ENCODE measurements at places on chromosomes 2 and 18.

GRCh38 chr2:60313470-60314172, 239.8 kb downstream of the BCL11A start:
- no peak for DNase-seq

DNA sequence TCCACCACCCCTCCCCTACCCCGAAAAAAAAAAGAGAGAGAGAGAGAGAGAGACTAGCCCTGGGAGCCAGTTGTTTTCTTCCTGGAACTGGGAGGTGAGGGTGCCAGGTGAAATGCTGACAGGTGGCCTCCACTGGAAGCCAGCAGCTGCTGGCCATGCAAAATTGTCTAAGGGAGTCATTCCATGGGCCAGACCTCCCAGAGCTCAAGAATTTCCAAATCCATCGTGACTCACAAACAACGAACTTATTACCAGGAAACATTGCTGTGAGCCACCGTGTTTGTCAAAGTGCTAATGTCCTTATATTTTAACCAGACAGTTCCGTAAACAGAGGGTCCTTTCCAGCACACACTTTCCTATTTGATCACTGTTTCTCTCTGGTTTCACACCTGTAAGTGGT, 68.5 kb upstream of the PID1 start:
- DNase-seq, result no peak

DNA sequence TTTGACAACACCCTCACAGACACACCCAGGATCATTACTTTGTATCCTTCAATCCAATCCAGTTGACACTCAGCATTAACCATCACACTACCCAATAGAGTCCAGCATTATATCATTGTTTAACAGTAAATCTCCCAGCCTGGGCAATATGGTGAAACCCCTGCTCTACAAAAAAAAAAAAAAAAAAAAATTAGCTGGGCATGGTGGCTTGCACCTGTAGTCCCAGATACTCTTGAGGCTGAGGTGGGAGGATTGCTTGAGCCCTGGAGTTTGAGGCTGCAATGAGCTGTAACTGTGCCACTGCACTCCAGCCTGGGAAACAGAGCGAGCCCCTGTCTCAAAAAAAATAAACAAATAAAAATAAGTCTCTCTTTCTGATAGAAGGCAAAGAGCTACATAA, 304.0 kb downstream of the STK39 start:
- no peak for DNase-seq

DNA sequence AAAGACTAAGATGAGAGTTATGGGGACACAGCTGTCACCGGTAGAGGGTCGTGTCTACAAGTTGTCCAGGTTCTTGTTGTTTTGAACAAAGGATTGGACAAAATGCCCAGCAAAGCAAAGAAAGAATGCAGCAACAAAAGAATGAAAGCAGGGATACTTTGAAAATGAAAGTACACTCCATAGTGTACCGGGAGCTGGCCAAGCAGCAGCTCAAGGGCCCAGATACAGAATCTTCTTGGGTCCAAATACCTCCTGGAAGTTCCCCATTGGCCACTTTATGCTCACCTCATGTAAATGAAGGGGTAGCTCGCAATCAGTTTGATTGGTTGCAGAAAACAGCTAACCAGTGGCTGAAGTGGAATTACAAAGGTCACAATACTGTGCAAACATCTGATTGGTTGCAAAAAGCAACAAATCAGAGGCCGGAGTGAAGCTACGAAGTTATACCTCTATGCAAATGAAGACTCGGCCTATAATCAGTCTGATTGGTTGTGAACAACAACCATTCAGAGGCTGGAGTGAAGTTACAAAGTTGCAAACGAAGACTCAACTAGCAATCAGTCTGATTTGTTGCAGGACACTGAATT, 474.9 kb upstream of the TMEFF2 start:
- DNase-seq, result no peak

DNA sequence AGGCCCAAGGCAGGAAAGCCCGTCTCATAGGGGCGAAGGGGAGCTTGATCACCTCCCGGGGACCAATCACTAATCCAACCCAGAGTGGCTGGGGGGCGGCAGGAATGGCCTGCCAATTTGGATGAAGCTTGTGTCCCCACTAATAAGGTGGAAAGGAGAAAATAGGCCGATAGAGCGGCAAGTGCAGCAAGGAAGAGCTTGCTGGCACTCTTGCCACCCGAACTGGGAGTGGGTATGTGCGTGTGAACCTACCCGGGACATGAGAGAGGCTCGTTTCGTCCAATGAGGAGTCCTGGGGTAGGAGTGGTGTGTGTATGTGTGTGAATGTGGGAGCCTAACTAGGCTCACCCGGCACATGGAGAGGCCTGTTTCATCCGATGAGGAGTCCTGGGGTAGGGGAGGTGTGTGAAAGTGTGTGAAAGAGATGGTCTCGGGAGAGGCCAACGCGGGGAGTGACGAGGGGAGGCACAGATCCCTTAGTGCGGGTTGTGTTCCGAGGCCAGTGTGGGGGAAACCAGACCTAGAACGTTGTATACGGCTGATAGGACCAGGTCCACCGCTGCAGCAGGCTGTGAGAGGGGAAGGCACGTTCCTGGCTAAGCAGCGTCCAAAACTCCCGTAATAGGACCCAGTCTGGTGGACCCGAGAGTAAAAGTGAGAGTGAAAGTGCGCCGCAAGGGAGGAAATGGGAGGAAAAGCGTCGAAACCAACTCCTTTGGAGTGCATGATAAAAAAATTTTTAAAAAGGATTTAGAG, 47.1 kb upstream of the SELENOI start:
- DNase-seq, result no peak

DNA sequence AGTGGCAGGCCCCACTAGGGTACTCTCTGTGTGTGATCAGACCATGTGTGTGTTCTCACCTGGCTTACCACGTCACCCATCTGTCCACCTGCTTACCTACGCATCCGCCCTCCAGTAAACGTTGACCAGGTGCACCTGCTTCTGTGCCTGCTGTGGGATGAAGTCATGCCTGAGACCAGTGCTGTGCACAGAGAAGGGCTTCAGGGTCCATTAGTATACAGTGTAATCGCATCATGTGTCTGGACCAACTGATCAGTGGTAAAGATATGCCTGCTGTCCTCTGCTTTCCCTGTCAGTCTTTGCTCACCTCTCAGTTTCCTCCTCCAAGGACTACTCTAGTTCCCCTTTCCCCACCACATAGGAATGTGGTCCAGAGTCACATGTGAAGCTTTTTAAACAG, 109.3 kb downstream of the FHOD3 start:
- no peak for DNase-seq

GRCh38 chr18:50911006-50911405, 32.1 kb downstream of the ME2 start:
- DNase-seq, result no peak

DNA sequence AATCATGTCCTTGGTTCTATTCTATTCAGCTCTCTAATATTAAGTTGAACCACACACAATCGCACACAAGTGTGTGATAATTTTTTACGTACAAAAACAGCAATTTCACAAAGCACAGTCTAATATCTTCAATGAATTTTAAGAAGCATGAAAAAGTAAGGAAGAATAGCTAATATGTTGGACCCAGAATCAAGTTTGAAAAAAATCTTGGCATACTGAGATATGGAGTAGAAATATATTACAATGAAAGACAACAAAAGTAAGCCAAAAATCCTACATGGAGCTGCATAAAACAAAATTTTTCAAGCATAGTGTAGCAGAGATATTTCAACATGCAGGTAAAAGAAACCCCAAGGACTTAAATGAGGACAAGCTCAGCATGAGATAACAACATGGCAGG, 219.1 kb upstream of the RND3 start:
- DNase-seq, result no peak

- DNase-seq, result peak; percentile 36
Measured at GRCh38 chr18:5073026-5073944, 123.8 kb downstream of the AKAIN1 start.

DNA sequence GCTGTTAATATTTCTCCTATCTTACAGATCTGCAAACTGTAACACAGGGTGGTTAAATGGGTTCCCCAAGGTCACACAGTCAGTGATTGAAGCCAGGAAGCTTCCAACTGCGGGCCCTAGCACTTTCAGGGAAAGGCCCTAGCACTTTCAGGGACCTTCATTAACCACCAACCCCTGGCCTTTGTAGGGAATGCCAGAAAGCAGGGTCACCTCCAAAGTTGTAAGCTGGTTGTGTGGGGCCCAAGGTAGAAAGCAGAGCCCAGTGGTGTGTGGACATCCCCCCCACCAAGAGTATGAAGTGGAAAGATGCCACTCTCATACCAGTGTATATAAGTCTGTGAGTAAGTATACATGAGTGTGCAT, 4.4 kb downstream of the DLX2 start:
- no peak for DNase-seq

DNA sequence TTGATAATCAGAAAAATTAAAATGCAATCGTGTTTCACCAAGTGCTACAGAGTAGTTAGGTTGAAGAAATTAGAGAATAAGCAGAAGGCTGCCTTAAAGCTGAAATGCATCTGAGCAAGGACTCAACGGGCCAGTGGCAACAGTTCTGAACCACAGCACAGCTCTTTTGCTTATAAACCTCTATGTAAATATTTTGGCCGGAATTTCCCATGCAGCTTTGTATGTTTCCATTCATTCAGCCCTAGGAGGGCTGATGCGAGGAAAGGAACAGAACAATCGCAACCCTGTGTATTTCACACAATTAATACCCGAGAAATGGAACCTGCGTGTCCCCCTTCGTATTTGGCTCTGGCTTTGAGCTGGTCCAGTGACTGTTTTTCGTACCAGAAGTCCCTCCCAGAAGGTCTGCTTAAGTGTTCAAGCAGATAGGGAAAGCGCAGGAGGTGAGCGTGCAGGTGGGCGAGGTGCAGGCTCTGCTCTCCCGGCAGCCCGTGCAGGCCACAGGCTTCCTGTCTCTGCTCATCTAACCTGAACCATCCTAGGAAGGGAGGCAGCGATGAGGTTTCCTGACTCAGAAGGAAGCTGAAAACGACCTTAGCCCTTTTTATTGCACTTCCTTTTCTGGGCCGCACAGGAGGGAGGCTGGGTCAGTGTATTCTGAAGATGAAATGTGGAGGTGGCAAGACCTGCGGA, 67.3 kb downstream of the ASB1 start:
- no peak for DNase-seq

DNA sequence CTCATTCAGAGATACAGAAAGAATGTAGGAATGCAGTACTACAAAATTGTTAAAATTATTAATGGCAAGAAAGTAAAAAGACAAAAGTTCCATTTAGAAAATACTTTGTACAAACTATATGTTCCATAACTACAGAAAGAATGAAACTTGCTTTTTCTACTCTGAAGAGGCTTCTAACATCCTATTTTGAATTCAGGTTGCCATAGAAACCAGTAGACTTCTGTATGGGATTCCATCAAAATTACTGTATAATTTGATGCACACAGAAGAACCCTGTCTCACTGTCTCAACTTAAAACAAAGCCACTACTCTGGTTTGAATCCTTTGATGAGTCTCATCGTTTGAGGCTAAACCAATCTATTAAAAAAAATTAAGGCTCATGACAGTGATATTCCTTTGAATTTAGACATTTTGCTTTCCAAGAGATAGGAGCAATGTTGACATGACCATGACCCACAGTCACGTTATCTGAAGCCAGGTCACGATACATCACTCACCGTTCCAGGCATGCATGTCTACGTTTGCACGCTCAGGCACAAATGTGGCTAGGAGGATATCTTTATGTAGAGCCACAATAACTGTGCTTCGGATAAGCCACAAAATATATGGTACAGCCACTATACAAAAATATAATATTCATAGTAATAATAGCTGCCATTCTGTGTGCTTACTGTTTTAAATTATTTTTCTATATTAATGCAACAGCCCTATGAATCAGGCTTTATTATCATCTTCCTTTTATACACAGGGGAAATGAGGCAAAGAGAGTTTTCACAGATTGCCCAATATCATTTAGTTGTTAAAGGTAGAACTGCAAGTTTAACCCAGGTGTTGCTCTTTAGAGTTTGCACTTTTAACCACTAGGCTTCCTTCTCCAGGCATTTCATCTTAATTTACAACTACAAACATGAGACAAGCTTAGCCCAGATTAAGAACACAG, 82.4 kb downstream of the CACNB4 start:
- DNase-seq, result no peak

- no peak for DNase-seq
Measured at GRCh38 chr18:47777626-47778025, 152.8 kb downstream of the SMAD2 start.

GRCh38 chr18:41226186-41226585, 728.8 kb upstream of the PIK3C3 start:
- DNase-seq, result no peak

DNA sequence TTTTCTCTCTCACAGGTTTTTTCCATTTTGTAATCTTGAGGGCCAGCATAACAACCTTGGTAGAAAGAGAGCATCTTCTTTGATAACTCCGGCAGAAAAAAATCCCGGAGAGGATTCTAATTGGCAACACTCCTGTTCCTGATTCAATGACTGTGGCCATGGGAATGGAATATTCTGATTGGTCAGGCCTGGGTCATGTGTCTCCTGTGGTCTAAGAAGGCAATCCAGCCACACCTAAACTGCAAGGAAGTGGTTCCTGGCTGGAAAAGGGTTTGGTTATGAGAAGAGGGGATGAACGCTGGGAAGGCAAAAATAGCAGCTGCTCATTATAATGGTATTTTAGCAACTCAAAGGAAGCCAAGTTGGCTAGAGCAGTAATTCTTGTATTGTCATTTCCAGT, 24.8 kb upstream of the ZNF638 start:
- no peak for DNase-seq

DNA sequence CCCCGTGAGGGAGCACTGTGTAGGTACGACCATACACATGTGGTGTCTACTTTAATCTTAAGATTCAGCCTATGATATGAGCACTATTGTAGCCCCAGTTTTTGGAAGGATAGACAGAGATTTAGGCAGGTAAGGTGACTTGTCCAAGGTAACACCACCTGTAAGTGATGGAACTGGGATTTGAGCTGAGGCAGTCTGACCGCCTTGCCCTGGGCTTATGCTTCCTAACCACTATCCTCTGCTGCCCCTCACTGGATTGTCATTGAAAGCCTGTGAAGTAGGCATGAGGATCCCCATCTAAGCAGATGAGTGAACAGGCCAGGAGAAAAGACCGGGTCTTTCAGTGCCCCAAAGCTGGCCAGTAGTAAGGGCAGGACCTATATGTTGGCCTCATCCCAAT, 343.8 kb downstream of the CYRIA start:
- peak; percentile 76 for DNase-seq

DNA sequence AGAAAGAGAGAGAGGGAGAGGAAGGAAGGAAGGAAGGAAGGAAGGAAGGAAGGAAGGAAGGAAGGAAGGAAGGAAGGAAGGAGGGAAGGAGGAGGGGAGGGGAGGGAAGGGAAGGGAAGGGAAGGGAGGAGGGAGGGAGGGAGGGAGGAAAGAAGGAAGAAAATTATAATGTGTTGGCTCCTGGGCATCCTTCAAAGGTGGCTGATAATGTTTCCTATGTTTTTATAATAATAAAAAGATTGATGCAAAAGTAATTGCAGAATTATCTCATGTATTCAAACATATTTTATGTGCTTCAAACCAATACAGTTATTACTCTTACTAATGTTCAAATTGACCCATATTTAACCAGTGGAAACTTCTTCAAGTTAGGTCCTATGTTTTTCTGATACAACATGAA, 260.9 kb downstream of the LNPK start:
- DNase-seq, result no peak

DNA sequence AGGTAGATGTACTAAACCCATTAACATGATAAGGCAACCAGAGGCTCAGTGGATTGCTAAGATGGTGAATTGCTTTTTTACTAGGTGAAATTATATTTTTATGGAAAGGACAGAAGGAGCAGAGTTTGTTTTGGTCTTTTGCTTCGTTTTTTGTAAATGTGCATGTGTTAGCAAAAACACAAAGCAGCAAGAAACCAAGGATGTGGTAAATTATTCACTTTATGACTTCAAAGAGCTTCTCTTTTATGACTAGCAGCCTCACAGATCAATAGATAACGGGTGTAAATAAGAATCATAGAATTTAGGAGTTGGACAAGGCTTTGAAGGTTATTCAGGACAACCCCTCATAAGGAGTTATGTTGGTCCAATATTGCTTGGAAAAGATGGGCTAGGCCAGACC, 615.0 kb downstream of the DPP10 start:
- no peak for DNase-seq
